ENCODE measurements at places on chromosomes 1 and 21. TPM values are rescaled to one million over a fixed set of nuclear protein-coding genes. Genes with fewer than 3 reads are reported as not detected.

Gene ATPAF1
- total RNA-seq: 31.3 TPM

DNA sequence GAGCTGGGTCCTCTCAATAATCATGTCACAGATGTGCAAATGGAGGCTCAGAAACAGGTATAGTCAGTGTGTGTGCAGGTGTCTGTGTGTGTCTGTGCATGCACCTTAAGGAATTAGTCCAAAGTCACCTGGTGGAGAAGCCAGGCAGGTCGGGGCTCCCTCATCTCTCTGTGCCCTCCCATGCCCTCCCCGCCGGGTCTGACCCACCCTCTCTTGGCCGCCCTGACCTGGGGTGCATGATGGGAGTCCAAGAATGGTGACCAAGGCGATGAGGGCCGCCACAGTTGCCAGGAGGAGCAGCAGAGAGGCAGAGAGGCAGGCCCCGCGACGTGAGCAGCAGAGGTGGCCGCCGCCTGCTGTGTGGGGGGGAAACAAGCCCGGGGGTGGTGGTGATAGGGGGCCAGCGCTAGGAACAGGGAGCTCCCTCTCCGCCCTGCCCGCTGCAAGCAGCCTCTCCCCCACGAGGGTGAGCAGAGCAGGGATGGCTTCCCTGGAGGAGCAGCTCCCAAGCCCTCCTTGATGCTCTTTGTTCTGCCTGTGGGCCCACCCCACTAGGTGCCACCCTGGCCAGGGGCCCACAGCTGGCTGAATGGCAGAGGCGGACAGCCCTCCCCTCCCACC, 3.9 kb downstream of the LDLRAD1 start:
- DNase-seq: no peak

Gene ATP6V1G3
- total RNA-seq: not detected

Gene ADORA3
- not detected for total RNA-seq

DNA sequence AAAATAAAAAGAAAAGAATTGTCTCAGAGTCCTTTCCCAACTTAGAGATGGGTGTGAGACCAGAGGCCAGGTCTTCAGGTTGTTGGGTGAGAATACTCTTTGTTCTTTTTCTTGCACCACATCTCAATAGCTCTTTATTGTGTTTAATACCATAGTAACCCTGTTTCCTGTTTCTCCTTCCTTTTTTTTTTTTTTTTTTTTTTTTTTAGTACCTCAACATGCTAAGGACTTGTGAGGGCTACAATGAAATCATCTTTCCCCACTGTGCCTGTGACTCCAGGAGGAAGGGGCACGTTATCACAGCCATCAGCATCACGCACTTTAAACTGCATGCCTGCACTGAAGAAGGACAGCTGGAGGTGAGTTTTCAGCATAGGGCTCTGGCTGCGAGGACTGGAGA, 24.4 kb downstream of the CELF3 start:
- DNase-seq: no peak

Gene HLX
- 0.68 TPM for total RNA-seq

GRCh38 chr21:22582026-22582425, 1583.8 kb downstream of the NCAM2 start:
- no peak for DNase-seq

Gene ELF3
- total RNA-seq: 153 TPM

GRCh38 chr1:150753416-150753815, 12.2 kb downstream of the CTSS start:
- DNase-seq: no peak

GRCh38 chr1:113859478-113860175, 11.9 kb downstream of the PTPN22 start:
- DNase-seq: no peak

DNA sequence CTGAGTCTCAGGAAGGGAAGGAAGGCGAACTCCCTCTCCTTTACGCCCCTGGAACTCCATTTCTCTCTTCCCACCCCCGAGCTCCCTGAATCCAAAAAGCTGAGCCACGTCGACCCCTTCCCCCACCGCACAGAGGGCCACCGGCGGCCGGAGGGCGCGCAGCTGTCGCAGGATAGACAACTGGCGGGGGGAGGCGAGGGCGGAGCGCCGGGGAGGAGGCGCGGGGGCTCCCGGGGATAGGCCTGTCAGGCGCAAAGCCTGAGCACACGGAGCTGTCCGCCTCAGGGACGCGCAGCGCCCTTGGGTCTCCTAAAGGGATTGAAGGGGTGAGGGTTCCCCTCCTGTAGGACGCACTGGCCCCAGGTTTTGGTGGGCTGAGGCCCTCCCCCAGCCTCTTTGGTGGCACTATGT, 752 bp upstream of the ACTA1 start:
- DNase-seq: no peak

GRCh38 chr1:117970252-117970651, 40.7 kb downstream of the WDR3 start:
- no peak for DNase-seq

DNA sequence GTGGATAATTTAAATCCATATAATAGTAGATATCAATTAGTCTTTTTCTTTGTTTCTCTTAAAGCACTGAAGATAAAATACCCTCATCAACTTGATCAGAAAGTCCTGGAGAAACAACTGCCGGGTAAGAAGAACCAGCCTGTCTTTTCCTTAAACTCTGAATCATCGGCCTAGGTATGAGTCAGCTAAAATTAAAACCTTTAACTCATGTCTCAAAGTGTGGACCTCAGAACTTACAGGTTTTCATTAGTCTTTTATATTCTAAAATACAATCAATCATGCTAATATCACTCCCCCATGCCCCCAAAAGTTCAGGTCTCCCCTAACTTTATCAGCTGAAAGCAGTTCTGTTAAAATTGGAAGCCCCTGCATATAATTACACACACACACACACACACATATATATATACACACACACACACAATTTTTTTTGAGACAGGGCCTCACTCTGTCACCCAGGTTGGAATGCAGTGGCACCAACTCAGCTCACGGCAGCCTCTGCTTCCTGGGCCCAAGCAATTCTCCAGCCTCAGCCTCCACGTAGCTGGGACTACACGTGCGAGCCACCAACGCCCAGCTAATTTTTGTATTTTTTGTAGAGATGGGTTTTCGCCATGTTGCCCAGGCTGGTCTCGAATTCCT, 61.3 kb downstream of the B3GALNT2 start:
- DNase-seq: peak; percentile 50

- DNase-seq: no peak
These were observed 22.7 kb upstream of the ARF1 start for GRCh38 chr1:228059634-228060457.

Measured in kidney epithelial cell (primary cell).